ENCODE measurements at places on chromosomes 1 and 21.

GRCh38 chr21:40881767-40882166, 34.8 kb upstream of the DSCAM start:
- no peak for DNase-seq

- DNase-seq, result no peak
These were observed 867.4 kb downstream of the KCNT2 start for GRCh38 chr1:195740862-195741261.

GRCh38 chr1:164575356-164575886, 16.4 kb downstream of the PBX1 start:
- DNase-seq, result no peak

DNA sequence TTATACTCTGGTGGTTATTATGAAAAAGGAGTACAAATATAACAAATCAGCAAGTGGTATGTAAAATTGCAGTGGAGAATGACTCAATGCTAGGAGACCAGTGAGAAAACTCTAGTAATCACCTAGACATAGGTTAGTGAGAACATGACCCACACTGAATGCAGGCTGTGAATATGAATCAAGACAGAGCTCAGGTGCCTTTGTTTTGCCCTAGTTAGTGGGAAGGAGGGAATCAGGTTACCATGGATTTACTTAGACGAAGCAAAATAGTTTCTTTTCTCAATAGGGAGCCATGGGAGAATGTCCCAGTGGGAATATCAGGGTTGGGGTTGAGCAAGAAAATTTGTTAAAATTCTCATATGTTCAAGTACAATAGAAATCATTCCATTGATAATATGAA, 10.6 kb upstream of the GCLM start:
- no peak for DNase-seq

GRCh38 chr21:28624626-28625025, 368.1 kb downstream of the LTN1 start:
- DNase-seq, result no peak

DNA sequence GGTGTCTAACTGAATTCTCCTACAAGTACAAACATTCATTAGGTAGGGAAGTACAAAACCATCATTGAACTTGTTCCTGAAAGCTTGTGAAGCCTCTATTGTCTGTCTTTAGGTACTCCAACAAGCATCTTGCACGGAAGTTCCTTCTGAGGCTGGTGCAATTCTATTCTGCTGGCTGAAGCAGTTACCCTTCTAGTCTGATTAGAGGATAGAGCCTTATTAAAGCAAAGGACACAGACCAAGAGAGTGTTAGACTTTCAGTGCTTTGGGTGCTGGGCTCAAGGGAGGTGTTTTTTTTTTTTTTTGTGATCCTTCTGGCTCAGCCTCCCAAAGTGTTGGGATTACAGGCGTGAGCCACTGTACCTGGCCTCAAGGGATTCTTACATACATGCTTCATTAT, 43.8 kb downstream of the HHAT start:
- DNase-seq, result no peak

DNA sequence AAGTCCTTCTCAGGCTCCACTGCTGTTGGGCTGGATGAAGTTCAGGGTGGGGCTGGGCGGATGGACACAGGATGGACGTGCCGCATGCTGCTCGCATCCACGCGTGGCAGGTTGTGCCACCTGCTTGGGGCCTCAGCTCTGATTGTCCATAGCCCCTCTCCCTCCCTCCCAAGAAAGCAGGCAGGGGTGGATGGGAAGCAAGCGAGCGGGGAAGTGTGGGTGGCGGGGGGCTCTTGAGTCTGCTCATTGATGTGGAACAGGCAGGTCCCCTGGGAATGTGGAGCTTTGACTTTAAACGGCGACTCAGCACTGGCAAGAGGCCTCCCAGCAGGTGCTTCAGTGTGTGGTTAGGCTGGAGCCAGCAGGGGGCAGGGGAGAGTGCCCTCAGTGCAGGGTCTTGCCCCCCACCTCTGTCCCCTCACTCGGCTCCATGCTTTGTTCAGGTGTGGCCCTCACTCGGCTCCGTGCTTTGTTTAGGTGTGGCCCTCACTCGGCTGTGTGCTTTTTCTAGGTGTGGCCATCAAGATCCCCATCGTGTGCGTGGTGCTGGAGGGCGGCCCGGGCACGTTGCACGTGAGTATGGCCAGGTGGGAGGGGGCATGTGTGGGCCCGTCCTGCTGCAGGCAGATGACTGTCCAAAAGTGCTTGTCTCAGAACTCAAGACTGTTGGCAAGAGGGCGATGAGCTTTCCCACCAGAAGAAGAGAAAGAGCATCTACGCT, 23.9 kb downstream of the TRPM2 start:
- DNase-seq, result no peak

- DNase-seq, result no peak
These were observed 49.5 kb downstream of the CHD1L start for GRCh38 chr1:147292012-147292411.

GRCh38 chr1:225253784-225254183, 174.1 kb downstream of the LBR start:
- DNase-seq, result no peak

GRCh38 chr1:30714025-30714424, 9.4 kb downstream of the MATN1 start:
- DNase-seq, result no peak

- no peak for DNase-seq
These were observed 15.9 kb downstream of the RCAN1 start for GRCh38 chr21:34598931-34599400.

- DNase-seq, result peak; percentile 37
These were observed 7.0 kb downstream of the CD53 start for GRCh38 chr1:110879758-110880606.

DNA sequence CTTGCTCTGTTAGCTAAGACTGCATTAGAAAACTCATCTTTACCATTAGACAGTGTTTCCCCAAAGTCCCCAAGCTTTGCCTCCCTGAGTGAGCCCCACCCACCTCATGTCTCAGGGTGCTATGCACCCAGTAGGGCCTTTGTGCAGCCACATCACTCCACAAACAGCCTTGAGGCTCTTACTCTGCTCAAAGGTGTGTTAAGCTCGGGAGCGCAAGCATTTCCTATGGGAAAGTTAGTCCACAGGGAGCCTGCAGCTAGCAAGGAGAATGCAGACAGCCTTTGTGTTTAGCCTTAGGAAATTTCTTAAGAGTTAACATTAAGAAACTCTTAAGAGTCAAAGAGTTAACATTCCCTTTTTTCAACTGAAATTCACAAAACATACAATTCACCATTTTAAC, 278.8 kb downstream of the AJAP1 start:
- DNase-seq, result no peak

DNA sequence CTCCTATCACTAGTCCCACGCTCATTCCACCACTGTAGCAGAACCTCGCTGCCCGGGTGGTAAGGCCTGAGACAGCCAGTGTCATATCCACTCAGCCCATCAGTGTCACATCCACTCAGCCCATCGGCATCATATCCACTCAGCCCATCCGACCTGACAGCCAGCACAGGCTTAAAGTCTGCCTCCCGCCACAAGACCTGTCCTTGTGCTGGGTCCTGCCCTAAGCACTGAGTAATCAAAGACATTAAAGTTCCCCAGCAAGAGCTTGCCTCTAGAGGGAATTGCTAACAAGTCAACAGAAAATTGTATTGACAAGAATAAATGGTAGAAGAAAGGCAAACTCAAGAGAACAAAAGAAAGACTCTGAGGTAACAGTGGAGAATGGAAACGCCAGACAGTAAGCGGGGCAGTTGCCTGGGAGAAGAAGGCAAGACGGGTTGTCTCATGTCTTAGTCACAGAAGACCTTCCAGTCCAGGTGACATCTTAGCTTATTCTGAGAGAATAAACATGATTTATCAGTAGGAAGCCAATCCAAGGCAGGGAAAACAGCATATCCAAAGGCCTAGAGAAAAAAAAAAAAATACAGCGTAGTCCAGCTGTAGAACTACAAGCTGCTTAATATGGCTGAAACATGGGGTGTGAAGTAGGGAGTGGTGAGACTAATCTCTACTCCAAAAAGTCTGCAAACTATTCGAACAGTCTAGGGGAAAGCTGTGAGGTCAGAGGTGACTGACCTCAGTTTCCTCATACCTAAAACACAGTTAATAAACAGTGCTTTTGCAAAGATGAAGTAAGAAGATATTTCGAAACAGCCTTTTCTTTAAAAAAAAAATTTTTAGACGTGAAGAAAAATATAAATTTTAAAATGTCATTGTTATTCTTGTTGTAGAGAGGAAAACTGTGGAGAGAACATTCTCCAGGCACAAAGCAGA, 1.1 kb downstream of the ITLN1 start:
- no peak for DNase-seq

GRCh38 chr1:102821707-102822106, 286.6 kb downstream of the COL11A1 start:
- no peak for DNase-seq

DNA sequence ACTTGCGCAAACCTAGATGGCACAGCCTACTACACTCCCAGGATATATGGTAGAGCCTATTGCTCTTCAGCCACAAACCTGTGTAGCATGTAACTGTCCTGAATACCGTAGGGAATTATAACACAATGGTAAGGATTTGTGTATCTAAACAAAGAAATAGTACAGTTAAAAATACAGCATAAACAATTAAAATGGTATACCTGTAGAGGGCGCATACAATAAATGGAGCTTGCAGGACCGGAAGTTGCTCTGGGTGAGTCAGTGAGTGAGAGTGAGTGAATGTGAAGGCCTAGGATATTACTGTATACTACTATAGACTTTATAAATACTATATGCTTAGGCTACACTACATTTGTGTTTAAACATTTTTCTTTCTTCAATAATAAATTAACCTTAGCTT, 99.3 kb downstream of the PLD5 start:
- DNase-seq, result no peak

GRCh38 chr1:162397039-162397448, 14.9 kb downstream of the SH2D1B start:
- DNase-seq, result no peak

DNA sequence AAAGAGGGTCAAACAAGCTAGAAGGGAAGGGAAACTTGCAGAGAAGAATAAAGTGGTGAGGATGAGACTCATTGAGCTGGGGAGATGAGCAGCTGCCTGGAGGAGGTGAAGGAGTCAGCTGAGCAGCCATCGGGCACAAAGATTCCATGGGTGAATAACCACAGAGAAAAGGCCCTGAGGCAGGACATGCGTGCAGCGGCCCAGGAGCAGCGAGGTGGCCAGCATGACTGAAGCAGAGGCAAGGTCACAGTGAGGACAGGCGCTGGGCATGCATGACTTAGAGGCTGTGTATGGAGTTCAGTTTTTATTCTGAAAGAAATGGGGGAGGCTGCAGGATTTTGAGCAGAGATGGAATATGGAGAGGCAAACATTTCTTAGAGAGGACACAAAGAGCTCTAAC, 24.9 kb downstream of the OLFML2B start:
- DNase-seq, result no peak

GRCh38 chr21:17359781-17360180, 153.1 kb upstream of the CXADR start:
- no peak for DNase-seq

GRCh38 chr1:183490932-183491331, 18.6 kb downstream of the SMG7 start:
- no peak for DNase-seq

DNA sequence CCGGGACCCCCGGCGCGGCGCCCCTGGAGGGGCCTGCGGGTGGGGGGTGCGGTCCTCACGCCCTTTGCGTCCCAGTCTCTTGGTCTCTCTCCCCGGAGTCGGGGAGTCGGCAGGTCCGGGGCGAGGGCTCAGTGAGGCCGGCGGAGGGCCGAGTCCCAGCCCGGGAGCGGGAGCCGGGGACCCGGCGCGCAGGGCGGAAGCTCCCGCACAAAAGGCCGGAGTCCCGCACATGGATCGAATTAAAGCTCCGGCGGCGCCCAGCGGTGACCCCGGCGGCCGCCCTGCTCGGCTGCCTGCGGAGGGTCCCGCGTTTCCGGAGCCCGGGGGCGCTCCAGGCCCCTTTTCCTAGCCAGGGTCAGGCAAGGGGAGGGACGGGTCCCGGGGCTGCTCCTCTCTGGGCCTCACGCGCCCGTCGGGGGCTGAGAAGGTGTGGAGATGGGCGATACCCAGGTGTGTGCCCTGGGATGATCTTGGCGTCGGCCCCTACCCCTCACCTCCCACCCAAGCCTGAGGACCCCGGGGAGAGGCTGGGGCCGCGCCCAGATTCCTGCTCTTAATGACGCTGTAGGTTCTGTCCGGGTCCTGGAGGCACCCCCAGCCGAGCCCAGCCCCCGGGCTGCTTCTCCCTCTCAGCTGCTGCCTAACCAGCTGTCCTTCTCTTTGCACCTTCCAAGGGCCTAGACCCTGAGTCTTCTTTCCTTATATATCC, 512 bp downstream of the FBLIM1 start:
- no peak for DNase-seq

DNA sequence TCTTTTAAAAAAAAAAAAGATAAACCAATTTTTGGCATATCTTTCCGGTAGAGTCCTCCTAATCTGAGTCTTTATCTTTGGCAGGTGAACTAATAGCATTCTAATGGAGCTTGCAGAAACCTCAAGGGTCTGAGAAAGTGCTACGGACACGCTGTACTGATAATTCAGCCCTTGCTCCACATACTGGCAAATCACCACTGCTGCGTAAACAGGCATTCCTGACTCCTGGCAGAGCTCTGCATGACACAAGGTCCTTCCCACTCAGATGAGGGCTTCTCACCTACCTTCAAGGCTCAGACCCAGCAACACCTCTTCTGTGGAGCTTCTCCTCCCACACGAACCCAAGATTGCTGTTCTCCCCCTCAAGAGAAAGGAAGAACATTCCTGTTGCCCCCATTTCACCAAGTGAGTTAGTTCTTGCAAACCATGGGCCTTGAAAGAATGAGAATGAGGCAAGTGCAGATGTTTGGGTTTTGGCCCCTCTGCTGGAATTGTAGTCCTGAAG, 48.0 kb downstream of the LYST start:
- DNase-seq, result no peak

- no peak for DNase-seq
These were observed 2.6 kb downstream of the HYI start for GRCh38 chr1:43451157-43451591.

GRCh38 chr1:229557913-229558414, 543 bp downstream of the ABCB10 start:
- no peak for DNase-seq

DNA sequence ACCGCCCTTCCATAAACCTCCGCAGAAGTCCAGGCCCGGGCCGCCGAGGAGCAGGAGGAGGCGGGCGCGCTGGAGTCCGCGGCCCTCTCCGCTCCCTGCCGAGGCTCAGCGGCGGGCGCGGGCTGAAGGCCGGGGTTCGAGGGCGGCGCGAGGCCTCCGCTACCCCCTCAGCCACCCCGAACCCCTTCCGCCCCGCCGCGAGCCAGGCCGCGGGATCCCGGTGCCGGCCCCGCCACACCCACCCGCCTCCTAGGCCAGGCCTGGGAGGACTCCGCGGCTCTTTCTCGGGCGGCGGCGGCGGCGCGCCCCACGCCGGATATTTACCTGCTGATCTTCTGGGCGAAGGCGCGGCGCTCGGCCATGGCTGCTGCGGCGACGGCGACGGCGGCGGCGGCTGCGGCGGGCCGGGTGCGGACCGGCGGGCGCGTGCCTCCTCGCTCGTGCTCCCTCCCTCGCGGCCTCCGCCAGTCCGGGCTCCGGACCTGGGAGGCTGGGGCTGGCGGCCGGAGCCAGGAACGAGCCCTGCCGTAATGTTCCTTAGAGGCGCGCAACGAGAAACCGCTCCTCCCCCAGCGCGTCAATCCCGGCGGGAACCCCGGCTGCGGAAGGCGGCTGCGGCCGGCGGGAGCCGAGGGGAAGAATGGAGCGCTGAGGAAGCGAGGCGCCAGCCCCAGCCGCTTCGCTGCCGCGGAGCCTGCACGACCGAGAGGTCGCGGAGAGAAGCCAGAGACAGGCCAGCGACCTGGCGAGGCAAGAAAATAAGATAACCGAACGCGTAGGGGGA, at the start of gene DOCK7:
TSS of gene DOCK7 (minus strand) at position 484 of the 784 bp plus-strand sequence. CDS start at position 362, 122 bp downstream.
- peak; percentile 7 for DNase-seq

All from stimulated activated CD8-positive, alpha-beta memory T cell treated with anti-CD3 and anti-CD28 coated beads, Interleukin-7, amount 100 ng/mL, for 1 hour (primary cell).